Fibroblast of skin of left quadriceps (primary cell): ENCODE measurements at places on chromosomes 2 and 18.
A peak's percentile ranks its signal among the peaks of the same experiment; 100 is the strongest.

DNA sequence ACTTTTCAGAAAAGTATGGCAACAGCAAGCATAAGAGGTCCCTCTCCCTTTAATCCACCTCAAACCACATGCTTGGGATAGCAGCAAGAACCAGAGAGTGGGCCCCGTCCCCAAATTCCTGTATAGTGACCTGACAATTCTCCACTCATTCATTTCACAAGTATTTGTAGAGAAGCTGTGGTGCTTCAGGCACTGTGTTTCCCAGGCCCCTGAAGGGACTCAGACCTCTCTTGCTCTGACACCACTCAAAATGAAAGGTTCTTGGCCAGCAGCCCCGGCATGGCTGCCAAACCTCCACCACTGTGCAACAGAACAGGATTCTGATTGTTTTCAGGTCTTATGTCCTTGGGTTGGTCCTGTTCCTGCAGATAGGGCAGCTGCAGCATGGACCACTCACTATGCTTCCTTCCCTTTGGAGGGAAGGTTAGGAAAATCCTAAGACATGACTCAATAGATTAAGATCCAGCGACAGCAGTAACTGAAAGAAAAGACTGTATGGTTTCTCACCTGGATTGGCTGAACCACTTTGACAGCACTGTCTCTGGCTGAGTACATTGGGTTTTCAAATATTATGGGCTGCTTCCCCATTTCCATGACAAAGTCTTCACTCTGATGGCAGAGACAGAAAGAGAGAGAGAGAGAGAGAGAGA is 67.6 kb downstream of the DHRS9 start:
- DNase-seq: no peak

GRCh38 chr2:193088026-193088425 is 893.3 kb upstream of the TMEFF2 start:
- DNase-seq: no peak

- DNase-seq: no peak
Measured at GRCh38 chr2:3211256-3212060, 166.2 kb downstream of the EIPR1 start.

GRCh38 chr18:6294148-6294784 is 120.4 kb downstream of the L3MBTL4 start:
- no peak for DNase-seq

- no peak for DNase-seq
Measured at GRCh38 chr2:39476524-39476923, 39.4 kb upstream of the MAP4K3 start.

DNA sequence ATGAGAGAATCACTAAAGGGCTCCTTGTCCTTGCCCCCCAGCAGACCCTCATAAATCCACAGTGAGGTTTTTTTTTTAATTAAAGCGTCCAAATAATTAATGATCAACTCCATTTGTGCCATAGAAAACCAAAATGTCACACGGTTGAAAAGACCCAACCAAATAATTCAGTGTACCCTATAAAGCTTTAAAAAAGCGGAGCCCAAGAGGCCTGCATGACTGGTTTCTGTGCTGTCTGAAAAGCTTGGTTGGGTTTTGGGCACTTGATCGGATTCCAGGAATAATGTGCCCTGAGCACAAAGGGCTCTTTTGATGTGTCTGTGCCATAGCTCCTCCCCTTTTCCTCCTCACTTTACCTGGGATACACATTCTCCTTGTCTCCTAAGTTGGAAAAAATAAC is 523.2 kb downstream of the TNS1 start:
- DNase-seq: no peak

- DNase-seq: no peak
Measured at GRCh38 chr2:86411396-86411795, 29.8 kb upstream of the KDM3A start.

DNA sequence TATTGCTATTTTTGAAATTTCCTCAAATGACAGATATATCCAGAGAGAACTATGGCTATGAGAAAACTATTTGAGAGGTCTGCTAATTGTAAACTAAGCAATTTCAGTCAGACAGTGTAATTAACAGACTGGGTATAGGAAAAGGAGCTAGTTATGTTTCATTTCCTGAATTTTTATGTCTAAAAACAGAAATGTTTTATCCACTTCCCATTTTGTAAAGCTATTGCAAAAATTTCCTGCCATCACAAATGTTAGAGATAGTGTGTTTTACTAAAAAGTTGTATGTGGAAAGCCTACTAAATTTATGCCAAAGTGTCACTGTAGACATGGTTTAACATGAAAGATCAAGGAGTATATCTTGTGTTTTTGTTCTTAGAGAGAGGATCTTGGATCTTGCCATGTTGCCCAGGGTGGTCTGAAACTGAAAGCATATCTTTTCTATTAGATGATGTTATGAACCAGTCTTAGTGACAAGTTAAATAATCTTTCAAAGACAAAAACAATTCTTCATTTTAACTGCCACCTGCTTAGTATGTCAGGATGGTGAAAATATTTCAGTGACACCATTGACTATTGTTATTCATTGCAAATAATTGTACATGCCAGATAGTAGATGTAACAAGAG is 40.5 kb upstream of the ITPRID2 start:
- DNase-seq: no peak

DNA sequence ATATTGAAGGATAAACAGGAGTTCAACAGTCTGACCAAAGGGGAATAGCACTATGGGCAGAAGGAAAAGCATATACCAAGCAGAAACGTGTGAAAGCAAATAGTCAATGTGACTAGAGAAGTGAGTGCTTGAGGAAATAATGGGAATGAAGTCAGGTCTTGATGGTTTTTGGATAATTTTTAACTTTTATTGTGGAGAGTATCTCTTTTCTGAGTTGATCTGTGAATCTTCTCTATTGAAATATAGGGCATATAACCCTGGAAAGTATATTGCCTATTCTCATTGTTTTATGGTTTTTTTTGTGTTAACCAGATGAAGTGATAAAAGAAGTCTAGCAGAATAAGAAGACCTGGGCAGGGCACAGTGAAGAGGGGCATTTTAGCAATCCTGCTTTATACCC is 16.4 kb upstream of the FABP1 start:
- no peak for DNase-seq

DNA sequence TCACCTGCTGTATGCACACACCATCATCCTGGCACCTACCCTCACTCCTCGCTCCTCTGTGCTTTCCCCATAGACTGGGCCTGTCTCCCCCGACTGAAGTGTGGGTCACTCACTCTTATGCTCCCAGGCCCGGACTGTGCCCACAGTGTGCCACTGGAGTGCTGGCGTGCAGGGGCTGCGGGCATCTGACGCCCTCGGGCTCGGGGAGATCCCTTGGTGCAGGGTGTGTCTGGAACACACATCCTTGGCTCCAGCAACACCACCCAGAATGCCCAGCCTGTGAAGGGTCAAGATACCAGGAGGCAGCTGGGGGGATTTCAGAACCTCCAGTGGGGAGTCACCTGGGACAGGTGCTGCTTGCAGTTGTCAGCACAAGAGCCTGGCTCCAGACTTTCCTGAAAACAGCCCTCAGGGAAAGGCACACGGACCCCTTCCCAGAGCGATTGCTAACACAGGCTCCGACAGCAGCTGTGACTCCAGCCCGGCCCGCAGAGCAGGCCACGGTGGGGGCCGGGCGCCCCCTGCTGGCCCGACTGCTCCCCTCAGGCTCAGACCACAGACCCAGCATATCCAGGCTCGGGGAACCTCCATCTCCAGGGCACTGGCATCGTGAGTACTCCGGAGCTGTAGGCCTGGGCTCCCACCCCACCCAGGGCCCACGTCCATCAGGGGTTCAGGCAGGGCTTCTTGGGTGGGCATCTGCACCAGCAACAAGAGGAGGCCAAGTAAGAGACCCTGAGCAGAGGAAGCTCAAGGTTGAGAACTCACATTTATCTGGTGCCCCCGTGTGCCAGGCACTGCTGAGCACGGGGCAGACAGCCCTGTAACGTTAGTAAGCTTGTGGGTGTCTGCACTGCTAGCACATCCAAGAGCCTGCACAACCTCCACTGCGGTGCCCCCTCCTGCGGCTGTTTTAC is 8.6 kb downstream of the HS1BP3 start:
- peak; percentile 21 for DNase-seq

DNA sequence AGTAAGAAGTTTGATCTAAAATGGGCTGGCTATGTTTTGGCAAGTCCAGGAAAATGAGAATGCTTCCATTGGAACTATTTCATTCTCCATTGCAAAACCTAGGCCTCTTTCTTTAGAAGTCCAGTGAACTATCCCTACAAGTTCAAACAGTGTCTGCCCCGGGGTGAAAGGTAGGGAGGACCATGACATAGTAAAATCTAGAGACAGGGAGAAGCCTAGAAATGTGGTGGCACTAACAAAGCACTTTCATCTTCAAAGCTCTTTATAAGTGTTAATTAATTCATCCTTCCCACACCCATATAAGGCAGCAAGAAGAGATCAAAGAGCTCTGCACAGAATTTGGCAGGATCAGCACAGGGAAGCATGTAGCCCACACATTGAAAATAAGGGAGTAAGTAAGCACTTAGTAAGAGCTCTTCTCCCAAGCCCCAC is 214.5 kb downstream of the IRS1 start:
- no peak for DNase-seq

DNA sequence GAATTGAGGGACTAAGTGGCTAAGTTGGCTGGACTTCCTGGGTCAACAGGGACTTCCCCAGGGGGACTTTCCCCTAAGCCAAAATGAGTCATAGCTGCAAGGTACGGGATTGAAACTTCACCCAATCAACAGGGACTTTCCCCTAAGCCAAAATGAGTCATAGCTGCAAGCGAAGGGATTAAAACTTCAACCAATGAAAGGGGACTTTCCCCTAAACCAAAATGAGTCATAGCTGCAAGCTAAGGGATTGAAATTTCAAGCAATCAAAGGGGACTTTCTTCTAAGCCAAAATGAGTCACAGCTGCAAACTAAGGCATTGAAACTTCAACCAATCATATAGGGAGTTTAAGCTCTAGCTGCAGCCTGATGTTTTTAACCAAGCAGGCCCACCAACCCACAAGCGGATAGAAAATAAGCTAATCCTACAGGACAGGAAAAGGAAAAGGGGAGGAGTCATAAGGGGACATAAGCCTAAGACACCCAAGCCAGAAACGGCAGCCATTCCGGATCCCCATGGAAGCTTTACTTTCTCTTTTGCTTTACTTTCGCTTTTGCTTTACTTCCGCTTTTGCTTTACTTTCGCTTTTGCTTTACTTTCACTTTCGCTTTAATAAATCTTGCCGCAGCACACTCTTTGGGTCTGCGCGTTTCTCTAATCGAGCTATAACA is 1375.4 kb upstream of the CELF4 start:
- DNase-seq: peak; percentile 6

DNA sequence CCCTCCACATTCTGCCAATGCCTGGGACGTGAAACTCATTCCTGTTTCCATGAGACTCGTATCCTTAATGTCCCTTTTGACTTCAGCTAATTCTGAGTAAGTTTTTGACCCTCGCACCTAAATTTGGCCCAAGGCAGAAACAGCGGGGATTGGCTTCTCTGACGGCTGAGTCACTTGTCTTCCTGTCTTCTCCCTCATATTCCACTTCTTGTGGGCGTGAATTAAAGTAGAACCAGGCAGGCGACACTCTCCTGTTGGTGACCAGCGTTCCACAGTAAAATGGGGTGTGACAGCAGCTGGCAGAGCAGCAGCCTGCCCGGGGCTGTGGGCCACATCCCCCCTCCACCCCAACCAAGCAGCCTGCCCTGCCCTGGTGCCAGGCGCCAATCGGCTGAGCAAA is 15.5 kb downstream of the TTC32 start:
- no peak for DNase-seq

DNA sequence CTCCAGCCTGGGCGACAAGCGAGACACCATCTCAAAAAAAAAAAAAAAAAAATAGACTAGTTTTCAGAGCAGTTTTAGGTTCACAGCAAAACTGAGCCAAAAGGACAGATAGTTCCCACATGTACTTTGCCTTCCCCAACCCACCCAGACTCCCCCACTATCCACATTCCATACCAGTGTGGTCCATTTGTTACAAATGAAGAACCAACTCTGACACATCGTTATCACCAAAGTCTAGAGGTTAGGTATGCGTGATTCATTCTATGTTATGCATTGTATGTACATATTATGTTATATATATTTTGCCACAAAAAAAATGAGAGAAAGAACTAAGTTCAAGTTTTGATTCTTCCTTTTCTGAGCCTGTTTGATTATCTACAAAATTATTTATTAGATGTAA is 3.5 kb downstream of the DUSP11 start:
- no peak for DNase-seq

GRCh38 chr2:116879650-116880160 is 934.8 kb upstream of the DDX18 start:
- no peak for DNase-seq

DNA sequence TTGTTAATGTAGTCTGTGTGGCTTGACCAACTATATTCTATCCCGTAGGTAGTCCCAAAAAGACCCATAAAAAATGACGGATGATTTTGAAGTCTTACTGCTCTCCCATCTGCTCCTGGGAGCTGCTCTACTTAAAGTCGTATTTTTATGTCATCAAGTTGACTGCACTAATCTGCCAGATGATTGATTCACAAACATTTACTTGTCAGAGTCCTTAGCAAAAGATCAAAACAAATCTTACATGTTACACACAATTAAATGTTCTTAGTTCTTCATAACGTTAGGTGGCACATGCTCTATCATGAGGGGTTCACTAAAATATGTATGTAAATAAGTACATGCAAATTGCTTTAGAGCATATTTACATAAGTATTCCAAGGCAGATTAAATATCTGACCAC is 498.3 kb upstream of the LRRTM4 start:
- no peak for DNase-seq

DNA sequence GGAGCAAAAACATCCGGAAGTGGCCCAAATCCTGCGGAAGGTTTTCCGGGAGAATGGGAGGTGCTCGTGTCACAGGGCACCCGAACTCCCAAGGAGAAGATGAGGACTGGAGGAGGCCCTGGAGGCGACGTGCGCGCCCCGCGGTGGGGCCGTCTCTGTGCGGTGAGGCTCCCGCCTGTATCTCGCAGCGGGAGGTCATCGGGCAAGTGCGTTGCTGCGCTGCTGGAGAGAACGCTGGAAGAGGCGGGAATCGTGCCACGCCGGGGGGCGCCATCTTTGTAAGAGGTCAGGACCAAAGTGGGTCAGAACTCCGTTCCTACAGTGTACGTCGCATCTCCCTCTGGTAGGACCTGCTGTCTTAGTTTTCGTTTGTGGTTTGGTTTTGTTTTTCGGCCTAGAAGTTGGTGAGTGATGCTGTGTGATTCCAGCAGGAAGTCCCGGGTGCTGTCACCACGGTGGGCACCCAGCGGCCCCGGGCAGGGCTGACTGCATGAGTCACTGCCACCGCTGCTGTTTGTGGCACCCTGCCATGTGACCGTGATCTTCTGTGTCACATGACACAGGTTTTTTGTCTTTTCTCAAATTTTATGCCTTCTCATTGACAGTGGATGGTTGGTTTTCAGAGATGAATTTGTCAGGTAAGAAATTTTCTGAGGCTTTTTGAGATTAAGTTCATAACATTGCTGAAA is 21.5 kb upstream of the ATP9B start:
- no peak for DNase-seq

GRCh38 chr2:36963106-36963505 is 3.2 kb downstream of the STRN start:
- DNase-seq: no peak

DNA sequence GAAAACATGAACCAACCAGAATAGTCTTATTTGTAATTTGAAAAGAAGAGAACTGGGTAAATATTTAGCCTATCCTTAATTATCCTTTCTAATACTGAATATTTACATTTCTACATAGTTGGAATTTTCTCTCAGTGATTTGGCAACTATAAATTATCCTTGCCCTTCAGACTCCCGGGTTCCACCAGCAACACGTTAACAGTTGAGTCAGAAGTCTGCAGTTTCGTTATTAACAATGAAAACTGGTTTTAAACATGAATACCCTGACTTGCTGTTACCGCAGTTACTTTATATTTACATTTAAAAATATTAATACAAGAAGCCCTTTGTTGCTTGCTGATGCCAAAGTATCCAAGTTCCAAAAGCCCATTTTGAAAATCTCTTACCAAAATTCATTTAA is 673.0 kb downstream of the ARHGAP15 start:
- no peak for DNase-seq

- no peak for DNase-seq
Measured at GRCh38 chr2:101258804-101259203, 6.1 kb downstream of the CNOT11 start.
